Pancreas (tissue), 10 donors: ENCODE measurements at places on chromosomes 12 and 14. TPM values are rescaled to one million over a fixed set of nuclear protein-coding genes. Genes with fewer than 3 reads are reported as not detected.

PTPRB gene
- 4.3 TPM for total RNA-seq

MYO1A gene
- 0.65 TPM for total RNA-seq

KRT71 gene
- total RNA-seq, result not detected

VRTN gene
- not detected for total RNA-seq

CD4 gene
- 2.2 TPM for total RNA-seq
